Fibroblast of lung (primary cell): ENCODE measurements at places on chromosomes 1 and 21. TPM values are rescaled to one million over a fixed set of nuclear protein-coding genes. Genes with fewer than 3 reads are reported as not detected.

DNA sequence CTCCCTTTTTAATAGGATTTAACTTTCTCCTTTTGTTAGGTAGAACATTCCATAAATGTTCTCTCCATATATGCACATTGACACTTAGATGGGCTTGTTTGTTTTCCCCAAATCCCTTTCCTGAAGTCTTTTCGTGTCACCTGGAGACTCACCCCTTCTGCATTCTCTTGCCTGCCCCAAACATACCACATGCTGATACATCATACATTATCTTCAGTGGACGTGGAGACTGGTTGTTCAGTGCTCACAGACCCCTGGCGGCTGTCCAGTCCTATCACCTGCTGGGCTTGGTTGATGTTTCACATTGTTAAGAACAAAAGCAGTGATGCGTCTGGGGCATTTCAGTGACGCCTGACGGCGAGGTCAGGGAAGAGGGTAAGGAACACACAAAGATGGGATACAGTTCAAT lies 22.2 kb downstream of the FMOD start:
- peaks cover 2% of the 10 kb centered on the region for H3K4me1 ChIP-seq
- no peak overlapping the region for H3K4me3 ChIP-seq
- H3K27ac ChIP-seq, result no peak overlapping the region

The SYCP1 gene
- total RNA-seq, result not detected in 2 replicates

- no peak for DNase-seq
- no peak overlapping the region for H3K4me3 ChIP-seq
- H3K27me3 ChIP-seq, result no peaks in the 10 kb centered on the region
- no peaks in the 10 kb centered on the region for H3K4me1 ChIP-seq
These were observed 40.4 kb upstream of the SLC30A1 start for GRCh38 chr1:211619033-211619996.

GRCh38 chr1:3905266-3905952 lies 5.3 kb upstream of the C1orf174 start:
- H3K4me3 ChIP-seq, result no peak overlapping the region
- no peak for DNase-seq
- no peaks in the 10 kb centered on the region for H3K36me3 ChIP-seq
- no peak overlapping the region for H3K27ac ChIP-seq

GRCh38 chr1:182069028-182069466 lies 7.5 kb upstream of the ZNF648 start:
- H3K4me3 ChIP-seq, result no peak overlapping the region
- H3K27me3 ChIP-seq, result no peaks in the 10 kb centered on the region
- H3K27ac ChIP-seq, result no peak overlapping the region
- H3K36me3 ChIP-seq, result no peaks in the 10 kb centered on the region

DNA sequence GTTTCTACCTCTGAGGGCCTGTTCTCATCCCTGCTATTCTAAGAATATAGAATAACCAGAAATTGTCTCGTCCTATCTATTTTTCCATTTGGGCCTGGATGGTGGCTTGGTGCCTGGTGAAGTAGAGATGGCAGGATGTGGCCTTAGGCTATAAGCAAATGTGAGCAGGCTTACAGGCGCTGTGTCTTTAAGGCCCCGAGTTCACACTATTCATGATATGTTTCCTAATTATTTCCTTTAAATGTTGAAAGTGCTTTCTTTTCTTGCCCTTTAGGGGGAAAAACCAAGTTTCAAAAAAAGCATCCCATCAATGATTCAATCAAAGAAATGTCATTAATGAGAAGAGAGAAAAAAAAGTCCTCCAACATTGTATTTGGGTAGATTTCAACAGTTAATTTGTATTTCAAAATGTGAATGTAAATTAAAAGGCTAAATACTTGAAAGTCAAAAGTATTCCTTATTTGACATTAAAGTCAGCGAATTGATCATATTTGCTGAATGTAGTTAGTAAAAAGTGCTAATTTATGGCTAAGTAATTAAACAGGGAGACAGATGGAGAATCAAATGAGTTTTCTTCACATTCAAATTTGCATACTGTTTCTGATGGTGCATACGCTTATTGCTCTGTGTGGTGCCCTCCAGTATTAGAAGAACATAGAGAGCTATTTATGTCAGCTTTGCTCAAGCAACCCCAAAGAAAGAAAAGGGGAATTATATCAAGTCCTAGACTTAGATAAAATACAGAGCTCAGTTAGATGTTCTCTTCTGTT lies 34.0 kb upstream of the HUNK start:
- no peaks in the 10 kb centered on the region for H3K4me1 ChIP-seq
- no peaks in the 10 kb centered on the region for H3K27me3 ChIP-seq
- no peaks in the 10 kb centered on the region for H3K36me3 ChIP-seq
- no peak overlapping the region for H3K4me3 ChIP-seq
- H3K27ac ChIP-seq, result no peak overlapping the region
- no peak for DNase-seq

- peaks cover 9% of the 10 kb centered on the region for H3K4me1 ChIP-seq
- DNase-seq, result no peak
- H3K36me3 ChIP-seq, result no peaks in the 10 kb centered on the region
- peak overlapping the region; percentile 6 for H3K27ac ChIP-seq
- H3K4me3 ChIP-seq, result no peak overlapping the region
- H3K27me3 ChIP-seq, result no peaks in the 10 kb centered on the region
These were observed 28.6 kb upstream of the ZNF496 start for GRCh38 chr1:247360116-247360898.

DNA sequence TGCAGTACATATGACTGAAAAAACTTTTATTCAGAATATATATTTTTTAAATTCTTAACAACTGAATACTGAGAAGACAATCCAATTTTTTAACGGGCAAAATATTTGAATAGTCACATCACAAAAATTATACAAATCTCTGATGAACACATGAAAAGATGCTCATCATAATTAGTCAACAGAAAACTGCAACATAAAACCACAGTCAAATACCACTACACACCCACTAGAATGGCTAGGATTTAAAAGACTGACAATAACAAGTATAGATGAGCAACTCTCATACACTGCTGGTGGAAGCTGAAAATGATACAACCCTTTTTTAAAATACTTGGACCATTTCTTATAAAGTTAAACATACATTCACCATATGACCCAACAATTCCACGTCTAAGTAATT lies 87.7 kb upstream of the TNFSF4 start:
- DNase-seq, result peak; percentile 80
- no peak overlapping the region for H3K4me3 ChIP-seq
- no peaks in the 10 kb centered on the region for H3K27me3 ChIP-seq
- H3K4me1 ChIP-seq, result no peaks in the 10 kb centered on the region

DNA sequence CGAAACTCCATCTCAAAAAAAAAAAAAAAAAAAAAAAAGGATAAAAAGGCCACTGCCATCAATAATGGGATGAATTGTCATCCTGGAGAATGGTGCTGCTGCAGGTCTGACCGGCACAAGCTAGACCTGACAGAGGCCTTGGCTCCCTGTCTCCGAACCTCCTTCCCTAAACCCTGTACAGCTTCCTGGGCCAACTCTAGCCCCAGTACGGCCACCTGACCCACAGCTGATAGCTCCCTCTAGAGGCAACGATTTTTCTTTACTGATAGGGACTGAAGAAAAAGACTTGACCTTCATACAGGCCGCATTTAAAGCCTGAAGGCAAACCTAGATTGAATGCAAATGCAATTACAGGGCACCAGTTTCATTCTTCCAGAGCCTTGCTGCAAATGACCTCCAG lies 30.7 kb downstream of the NOL9 start:
- H3K27ac ChIP-seq, result no peak overlapping the region
- H3K4me3 ChIP-seq, result no peak overlapping the region
- H3K4me1 ChIP-seq, result no peaks in the 10 kb centered on the region

The VPS45 gene
- total RNA-seq, result 30.6 and 42.6 TPM in 2 replicates

The AMY1C gene
- not detected in 2 replicates for total RNA-seq

DNA sequence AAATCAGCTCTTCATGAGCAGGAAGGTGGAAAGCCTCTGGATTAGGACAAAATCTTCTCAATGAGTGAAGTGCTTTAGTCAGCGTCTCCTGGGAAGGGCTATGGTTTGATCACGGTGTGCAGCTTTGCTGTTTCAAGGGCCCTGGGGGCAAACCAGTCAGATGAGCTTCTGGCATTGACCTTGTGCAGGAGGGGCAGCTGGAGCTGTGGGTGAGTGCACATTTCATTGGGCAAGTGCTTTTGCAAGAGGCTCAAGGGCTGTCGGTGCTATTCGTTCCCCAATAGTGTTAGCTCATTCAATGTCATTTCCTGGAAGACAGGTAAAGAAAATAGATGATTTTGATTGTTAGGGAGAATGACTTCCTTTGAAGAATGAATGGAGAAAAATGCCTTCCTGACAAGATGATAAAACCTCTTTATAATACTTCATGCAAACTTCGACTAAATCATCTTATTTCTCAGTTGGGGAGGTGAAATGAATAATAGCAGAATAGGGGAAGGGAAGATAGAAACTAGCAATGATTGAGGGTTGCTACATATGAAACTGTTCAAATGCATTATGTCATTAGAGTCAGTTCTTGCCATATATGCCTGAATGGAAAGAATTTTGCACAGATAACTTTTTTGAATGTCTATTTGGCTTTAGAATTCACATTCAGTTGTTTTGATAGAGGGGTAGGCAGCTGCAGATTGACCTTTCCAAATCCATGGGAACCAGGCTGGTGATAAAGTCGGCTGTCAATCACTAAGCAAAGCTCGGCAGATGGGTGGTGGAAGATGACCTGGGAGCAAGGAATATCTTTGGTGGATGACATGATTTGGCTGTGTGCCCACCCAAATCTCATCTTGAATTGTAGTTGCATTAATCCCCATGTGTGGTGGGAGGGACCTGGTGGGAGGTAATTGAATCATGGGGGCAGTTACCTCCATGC lies 12.9 kb upstream of the DISC1 start:
- H3K27me3 ChIP-seq, result no peaks in the 10 kb centered on the region
- H3K27ac ChIP-seq, result no peak overlapping the region
- DNase-seq, result no peak
- H3K4me3 ChIP-seq, result no peak overlapping the region
- H3K36me3 ChIP-seq, result no peaks in the 10 kb centered on the region

GRCh38 chr1:235882816-235883215 lies 16.1 kb upstream of the LYST start:
- H3K4me1 ChIP-seq, result peaks cover 10% of the 10 kb centered on the region
- no peak overlapping the region for H3K4me3 ChIP-seq
- no peaks in the 10 kb centered on the region for H3K27me3 ChIP-seq
- peak overlapping the region; percentile 44 for H3K27ac ChIP-seq
- H3K36me3 ChIP-seq, result no peaks in the 10 kb centered on the region

DNA sequence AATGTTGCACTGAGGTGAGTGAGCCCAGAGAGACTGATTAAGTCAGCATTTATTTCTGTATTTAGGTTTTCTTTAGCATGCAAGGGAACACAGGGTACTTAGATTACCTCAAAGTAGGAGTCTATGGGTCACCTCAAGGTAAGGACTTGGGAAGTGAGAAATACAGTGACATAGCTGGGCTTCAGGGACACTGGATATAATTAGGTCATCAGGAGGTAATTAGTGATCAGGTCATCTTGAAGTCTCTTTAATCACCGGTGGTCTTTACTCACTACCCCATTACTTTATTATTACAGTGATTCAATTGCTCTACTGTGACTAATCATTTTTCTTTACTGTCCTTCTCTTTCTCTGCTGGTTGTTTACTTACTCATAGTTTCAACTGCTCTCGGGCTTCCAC lies 59.9 kb upstream of the KCNK1 start:
- DNase-seq, result no peak
- no peaks in the 10 kb centered on the region for H3K36me3 ChIP-seq
- H3K27ac ChIP-seq, result no peak overlapping the region
- no peaks in the 10 kb centered on the region for H3K27me3 ChIP-seq
- no peak overlapping the region for H3K4me3 ChIP-seq
- H3K4me1 ChIP-seq, result no peaks in the 10 kb centered on the region

DNA sequence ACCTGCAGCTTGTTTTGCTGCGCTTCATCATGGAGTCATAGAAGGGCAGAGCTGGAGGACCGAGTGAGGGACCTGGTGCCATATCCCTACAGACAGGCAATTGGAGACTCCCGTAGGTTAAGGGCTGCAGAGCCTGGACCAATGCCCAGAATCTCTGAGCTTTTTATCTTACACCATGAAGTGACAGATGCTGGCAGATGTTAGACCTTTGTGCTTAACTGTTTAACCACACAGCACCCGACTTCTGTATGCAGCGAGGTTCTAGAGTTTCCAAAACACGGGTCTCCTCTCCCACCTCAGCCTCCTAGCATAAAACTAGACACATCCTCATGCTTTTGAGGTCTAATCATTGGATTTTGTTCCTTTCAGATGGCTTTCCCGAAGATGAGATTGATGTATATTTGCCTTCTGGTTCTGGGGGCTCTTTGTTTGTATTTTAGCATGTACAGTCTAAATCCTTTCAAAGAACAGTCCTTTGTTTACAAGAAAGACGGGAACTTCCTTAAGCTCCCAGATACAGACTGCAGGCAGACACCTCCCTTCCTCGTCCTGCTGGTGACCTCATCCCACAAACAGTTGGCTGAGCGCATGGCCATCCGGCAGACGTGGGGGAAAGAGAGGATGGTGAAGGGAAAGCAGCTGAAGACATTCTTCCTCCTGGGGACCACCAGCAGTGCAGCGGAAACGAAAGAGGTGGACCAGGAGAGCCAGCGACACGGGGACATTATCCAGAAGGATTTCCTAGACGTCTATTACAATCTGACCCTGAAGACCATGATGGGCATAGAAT lies 47.6 kb downstream of the B3GALT5 start:
- H3K27ac ChIP-seq, result peak overlapping the region; percentile 31
- DNase-seq, result peak; percentile 76
- peak overlapping the region; percentile 11 for H3K4me3 ChIP-seq
- H3K27me3 ChIP-seq, result no peaks in the 10 kb centered on the region

GRCh38 chr1:211896958-211897357 lies 66.4 kb upstream of the LPGAT1 start:
- H3K4me3 ChIP-seq, result no peak overlapping the region
- peaks cover 8% of the 10 kb centered on the region for H3K27me3 ChIP-seq
- no peaks in the 10 kb centered on the region for H3K36me3 ChIP-seq
- no peak overlapping the region for H3K27ac ChIP-seq

GRCh38 chr1:57713501-57713900 lies 289.6 kb upstream of the DAB1 start:
- no peak overlapping the region for H3K4me3 ChIP-seq
- H3K4me1 ChIP-seq, result no peaks in the 10 kb centered on the region
- H3K36me3 ChIP-seq, result no peaks in the 10 kb centered on the region
- H3K27me3 ChIP-seq, result no peaks in the 10 kb centered on the region

GRCh38 chr1:62689524-62689923 lies 1.3 kb upstream of the DOCK7 start:
- peak overlapping the region; percentile 70 for H3K27ac ChIP-seq
- H3K36me3 ChIP-seq, result no peaks in the 10 kb centered on the region

The MYOG gene
- not detected in 2 replicates for total RNA-seq

The LDLRAD1 gene
- total RNA-seq, result not detected in 2 replicates

The DAP3 gene
- 53.7 and 54.2 TPM in 2 replicates for total RNA-seq

- peak overlapping the region; percentile 87 for H3K27ac ChIP-seq
- peaks cover 42% of the 10 kb centered on the region for H3K4me1 ChIP-seq
- no peaks in the 10 kb centered on the region for H3K27me3 ChIP-seq
- DNase-seq, result peak; percentile 74
These were observed 1.5 kb upstream of the COL16A1 start for GRCh38 chr1:31705080-31705866.

- no peak overlapping the region for H3K27ac ChIP-seq
- DNase-seq, result peak; percentile 22
- H3K4me3 ChIP-seq, result no peak overlapping the region
- no peaks in the 10 kb centered on the region for H3K4me1 ChIP-seq
- no peaks in the 10 kb centered on the region for H3K27me3 ChIP-seq
These were observed 253.4 kb downstream of the RHOU start for GRCh38 chr1:228988664-228989063.
